NCI-H1092 treated with DMSO at 0.1 percent for 48 hours (cell line): ENCODE measurements at places on chromosomes 1 and 21.
A peak's percentile ranks its signal among the peaks of the same experiment; 100 is the strongest.

- DNase-seq: no peak
Measured at GRCh38 chr1:10899490-10900250, 103.2 kb upstream of the CASZ1 start.

DNA sequence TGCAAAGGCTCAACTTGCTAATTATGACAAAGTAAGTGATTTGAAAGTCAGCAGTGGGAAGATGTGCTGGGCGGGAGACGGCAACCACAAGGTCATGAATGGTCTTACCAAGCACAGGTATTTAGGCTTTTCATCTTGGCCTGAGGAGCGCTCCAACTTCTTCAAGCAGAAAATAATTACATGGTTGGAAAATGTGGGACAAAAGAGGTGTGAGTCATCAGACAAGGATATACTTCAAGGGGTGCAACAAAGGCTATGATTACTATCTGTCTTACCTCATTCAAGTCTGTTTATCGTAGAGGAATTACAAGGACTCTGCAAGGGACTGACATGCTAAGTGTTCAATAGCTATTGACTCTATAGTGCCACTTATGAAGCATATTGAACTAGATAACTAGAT, 2005.7 kb downstream of the MRPL39 start:
- DNase-seq: no peak

DNA sequence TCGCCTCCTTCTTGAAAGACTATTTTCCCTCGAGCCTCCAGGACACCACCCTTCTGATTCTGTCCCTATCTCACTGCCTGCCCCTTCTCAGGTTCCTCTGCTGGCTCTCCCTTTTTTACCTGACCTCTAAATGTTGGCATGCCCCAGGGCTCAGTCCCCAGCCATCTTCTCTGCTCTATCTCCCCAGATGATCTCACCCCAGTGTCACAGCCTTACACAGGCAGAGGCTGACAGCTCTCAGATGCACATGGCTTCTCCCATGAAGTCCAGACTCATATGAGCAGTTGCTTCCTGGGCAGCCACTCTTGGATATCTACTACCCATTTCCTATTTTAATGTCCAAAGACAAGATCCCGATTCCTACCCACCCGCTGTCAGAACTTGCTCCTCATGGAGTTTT, 37.5 kb downstream of the RXRG start:
- DNase-seq: no peak

GRCh38 chr1:15460708-15461095, 4.2 kb downstream of the CELA2A start:
- DNase-seq: no peak

GRCh38 chr1:209344156-209344555, 239.4 kb upstream of the CAMK1G start:
- DNase-seq: no peak

- DNase-seq: peak; percentile 92
Measured at GRCh38 chr1:25645637-25646400, 29.2 kb downstream of the MAN1C1 start.

DNA sequence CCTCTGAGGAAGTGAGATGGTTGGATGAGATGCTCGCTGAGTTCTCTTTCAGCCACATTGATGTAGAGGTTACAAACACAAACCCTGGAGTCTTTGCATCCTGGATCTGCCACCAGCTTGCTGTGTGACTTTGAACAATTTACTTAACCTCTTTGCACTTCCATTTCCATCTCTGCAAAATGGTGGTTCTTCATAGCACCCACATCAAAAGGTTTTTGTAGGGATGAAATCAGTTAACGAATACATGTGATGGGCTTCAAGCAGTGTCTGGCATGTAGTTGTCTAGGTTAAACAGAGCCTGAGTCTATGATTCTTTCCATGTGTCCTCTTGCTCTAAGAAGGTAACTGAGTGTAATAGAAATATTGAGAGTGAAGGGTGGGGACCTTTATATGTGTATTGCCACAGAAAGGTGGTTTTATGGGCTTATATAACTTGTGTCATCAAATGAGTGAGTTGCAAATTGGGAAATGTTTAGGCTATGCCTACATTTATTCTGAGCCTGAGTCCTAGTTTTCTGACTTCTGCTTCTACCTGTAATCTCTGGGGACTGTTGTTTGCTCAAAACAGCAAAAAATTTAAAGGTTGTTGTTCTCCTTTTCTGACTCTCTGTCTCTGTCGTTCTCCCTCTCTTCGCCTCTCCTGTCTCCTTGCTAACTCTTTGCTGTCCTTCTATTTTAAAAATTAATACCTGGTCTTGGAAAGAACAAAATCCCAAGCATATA, 27.3 kb upstream of the LRRN2 start:
- no peak for DNase-seq

GRCh38 chr21:44716984-44717383, 5.6 kb upstream of the TSPEAR start:
- DNase-seq: no peak

GRCh38 chr1:234205966-234206365, 167.3 kb upstream of the COA6 start:
- DNase-seq: no peak

DNA sequence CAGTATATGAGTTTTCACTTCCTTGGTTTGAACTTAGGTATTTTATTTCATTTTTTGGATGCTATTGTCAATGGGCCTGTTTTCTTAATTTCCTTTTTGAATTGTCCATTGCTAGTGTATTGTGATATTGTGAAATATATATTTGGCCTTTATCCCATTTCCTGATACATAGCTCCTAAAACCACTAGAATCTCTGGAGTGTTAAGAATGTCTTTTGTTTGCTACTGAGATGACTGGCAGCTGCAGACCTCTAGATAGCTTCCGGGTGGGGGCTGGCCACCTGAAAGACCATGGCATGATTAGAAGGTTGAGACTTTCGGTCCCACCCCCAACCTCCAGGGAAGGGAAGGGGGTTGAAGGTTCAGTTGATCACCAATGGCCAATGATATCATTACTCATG, 245.4 kb downstream of the KCNJ6 start:
- DNase-seq: no peak

GRCh38 chr1:220521778-220522177, 6.2 kb upstream of the MARK1 start:
- peak; percentile 87 for DNase-seq

GRCh38 chr1:197841883-197842553, 60.4 kb upstream of the C1orf53 start:
- DNase-seq: no peak

DNA sequence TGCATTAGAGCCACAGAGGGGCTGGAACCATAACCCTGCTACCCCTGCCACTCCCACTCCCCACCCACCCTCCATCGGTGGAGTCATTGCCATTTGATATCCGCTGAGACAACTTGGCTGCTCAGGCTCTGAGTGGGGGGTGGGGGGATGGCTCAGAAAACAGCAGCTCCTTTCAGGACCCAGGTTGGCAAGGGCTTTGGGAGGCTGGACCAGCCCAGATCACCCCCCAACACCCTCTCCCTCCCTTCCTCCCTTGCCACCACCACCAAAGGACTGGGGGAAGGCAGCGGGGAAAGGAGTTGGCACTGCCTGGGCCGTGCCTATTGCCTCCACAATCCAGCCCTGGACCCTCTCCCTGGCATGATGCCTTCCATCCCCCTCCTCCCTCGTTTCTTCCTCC, 1.7 kb downstream of the KCNJ10 start:
- no peak for DNase-seq

GRCh38 chr21:38830671-38831525, 25.2 kb downstream of the ETS2 start:
- no peak for DNase-seq

GRCh38 chr1:119647228-119647733, 785 bp downstream of the ZNF697 start:
- peak; percentile 21 for DNase-seq

DNA sequence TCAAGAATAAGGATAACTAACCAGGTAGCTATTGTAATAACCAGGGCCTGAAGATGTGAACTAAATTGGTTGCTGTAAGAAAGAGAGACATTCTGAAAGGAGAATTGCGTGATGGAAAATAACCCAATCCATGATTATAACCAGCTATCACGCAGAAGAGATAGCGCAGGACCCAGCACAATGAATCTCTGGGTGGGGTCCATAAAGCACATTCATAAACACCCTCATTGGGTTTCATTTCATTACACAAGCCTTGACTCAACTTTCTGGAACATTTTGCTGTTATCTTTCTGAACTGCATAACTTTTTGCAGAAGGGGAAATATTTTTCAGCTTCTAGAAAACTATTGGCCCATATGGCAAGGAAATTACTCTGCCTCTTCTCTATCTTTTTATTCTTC, 45.3 kb upstream of the CDC7 start:
- DNase-seq: no peak

DNA sequence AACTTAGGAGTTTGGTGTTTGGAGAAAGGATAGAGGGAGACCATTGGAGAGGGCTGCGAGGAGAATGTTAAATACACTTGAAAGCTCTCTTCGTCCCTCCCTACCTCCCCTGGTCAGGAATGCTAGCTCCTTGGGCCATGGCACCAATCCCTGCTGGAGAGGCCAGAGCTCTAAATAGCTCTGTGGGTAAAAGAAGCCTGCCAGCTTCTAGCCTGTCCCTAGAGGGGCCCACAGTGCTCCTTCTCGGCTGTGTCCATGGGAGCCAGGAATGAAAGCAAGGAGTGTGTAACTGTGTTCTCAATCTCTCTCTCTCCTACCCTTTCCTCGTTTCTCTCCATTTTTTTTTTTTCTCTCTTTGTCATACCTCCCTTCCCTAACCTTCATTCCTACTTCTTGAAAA, at the start of gene CCDC190:
CCDC190 (minus strand) TSS at position 75 of the 400 bp plus-strand sequence. CDS start 1,529 bp downstream, outside the sequence.
- DNase-seq: no peak

- DNase-seq: no peak
Measured at GRCh38 chr1:65985393-65986066, 192.8 kb downstream of the PDE4B start.

GRCh38 chr1:41728403-41729202, 190.1 kb downstream of the HIVEP3 start:
- DNase-seq: peak; percentile 8

DNA sequence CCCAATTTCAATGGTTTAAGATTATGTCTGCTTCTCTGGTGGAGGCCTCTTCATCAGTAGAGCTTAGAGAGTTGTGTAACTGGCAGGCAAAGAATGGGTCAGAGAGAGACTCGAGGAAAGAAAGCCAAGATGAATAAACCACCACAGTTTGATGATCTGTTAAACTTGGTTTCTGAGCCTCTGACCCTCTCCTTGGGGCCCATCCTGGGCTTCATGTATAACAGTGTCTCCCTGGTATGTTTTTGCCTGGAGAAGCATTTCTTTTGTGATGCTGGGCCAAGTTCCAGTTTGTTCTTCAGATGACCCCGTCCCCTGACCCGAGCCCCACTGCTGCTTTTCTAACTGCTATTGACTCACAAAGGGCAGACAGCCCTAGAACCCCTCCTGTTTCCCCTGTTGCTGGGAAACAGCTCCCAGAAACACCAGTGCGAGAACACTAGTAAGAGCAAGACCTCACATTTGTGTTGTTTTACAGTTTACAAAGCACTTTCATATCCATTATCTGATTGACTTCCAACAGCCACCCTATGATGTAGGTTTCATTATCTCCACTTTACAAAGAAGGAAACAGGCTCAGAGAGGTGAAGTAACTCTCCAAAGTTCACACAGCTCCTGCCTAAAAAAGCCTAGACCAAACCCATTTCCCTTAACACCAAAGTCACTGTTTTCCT, 9.0 kb downstream of the CD2 start:
- no peak for DNase-seq

DNA sequence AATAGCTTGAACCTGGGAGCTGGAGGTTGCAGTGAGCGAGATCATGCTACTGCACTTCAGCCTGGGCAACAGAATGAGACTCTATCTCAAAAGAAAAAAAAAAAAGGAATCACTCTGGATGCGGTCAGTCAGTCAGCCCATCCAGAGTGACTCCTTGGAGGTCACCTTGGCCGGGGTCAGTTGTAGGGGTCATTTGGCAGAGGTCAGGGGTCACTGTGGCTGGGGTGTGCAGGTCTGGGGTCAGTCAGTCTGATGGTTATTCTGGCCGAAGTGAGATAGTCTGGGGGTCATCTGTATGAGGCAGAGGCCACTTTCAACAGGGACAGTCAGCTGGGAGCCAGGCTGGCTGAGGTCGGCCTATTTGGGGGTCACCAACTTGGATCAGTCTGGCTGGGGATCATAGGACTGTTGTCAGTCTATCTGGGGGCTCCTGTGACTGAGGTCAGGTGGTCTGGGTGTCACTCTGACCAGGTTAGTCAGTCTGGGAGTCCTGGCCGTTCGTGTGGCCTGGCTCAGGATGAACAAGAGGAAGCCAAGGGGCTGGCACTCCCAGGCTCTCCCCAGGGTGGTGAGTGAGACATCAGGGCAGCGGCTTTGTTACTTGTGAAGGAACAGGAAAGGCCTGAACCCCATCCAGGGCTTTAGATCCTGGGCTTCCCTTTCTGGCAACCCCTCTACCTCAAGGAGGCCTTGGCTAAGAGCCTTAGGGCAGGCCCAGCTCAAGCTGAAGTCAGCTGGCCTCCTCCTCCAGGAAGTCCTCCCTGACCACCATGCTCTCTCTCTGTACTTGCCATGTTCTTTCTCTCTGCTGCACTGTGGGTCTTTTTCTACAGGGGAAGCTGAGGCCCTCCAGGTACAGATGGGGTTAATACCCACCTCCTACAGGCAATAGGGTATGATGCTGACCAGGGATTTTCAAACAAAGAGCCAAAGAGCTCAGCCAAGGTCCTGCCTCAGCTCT, 15.1 kb downstream of the PTPRU start:
- DNase-seq: no peak

DNA sequence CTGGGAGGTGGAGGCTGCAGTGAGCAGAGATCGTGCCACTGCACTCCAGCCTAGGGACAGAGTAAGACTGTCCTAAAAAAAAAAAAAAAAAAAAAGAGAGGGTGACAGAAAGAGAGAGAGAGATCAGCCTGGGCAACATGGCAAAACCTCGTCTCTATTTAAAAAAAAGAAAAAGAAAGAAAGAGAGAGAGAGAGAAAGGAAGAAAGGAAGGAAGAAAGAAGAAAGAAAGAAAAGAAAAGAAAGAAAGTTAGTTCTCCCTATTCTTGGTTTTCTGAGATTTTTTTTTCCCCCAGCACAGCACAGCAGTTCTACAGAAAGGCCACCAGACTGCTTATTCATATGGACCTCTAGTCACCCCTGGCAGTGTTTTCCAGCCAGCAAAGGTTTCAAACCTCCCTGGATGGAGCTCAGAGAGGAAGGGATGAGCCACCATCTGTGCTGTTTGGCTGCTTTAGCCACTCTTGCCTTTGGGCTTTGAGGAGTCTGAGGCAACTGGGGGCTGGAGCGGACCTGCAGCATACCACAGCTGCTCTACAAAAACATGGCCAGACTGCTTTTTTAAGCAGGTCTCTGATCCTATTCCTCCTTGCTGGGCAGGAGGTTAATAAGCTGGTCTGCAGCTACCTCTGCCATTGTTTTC, 10.6 kb downstream of the S100A6 start:
- DNase-seq: no peak

DNA sequence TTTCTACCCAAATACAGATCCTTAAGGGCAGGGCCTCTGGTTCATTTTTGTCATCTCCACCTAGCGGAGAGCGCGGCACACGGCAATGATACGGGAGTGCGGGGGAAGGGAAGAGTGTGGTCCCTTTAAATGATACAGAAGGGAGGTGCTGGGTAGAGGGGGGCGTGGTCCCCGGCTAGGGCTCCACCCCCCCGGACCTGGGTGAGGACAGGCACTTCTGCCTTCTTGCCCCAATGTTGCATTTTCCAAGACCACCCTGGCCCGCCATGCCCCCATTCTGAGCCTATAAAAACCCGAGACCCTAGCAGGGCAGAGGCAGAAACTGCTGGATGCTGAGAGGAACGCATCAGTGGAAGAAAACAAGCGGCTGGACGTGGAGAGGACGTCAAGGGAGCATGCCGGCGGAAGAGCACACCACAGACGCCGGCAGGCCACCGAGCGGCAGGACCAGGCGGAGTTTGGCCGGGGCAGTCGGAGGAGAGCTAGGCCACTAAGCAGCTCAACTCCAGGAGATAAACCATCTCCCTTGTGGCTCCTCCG, 30.0 kb downstream of the LRRC3 start:
- DNase-seq: peak; percentile 86

GRCh38 chr1:35883635-35884101, 659 bp downstream of the AGO1 start:
- DNase-seq: peak; percentile 67
